ENCODE measurements at places on chromosomes 3 and 15.

- no peak for DNase-seq
Observed at GRCh38 chr3:17941152-17941551, 198.7 kb upstream of the TBC1D5 start.

- no peak for DNase-seq
Observed at GRCh38 chr15:71379893-71380292, 264.6 kb downstream of the THSD4 start.

GRCh38 chr15:95141486-95141885, 910.1 kb downstream of the MCTP2 start:
- DNase-seq, result no peak

- DNase-seq, result no peak
Observed at GRCh38 chr3:97687734-97688133, 76.8 kb upstream of the ARL6 start.

DNA sequence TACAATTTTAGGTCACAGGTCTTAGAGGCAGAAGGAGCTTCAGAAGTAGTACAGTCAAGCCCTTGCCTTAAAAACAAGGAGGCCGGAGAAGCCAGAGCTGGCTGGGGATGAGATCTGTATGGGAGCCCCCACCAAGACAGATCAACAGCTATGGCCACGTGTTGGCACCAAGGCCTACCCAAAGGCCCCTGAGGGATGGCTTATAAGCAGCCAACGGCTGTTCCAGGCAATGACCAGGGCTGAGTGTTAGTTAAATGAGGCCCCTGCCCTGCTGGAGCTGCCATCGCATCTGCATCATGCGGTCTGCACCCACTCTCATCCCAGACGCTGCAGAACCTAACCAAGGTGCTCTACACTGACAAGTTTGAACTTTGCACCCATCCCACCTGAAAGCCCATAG, 43.3 kb downstream of the CCDC12 start:
- no peak for DNase-seq

DNA sequence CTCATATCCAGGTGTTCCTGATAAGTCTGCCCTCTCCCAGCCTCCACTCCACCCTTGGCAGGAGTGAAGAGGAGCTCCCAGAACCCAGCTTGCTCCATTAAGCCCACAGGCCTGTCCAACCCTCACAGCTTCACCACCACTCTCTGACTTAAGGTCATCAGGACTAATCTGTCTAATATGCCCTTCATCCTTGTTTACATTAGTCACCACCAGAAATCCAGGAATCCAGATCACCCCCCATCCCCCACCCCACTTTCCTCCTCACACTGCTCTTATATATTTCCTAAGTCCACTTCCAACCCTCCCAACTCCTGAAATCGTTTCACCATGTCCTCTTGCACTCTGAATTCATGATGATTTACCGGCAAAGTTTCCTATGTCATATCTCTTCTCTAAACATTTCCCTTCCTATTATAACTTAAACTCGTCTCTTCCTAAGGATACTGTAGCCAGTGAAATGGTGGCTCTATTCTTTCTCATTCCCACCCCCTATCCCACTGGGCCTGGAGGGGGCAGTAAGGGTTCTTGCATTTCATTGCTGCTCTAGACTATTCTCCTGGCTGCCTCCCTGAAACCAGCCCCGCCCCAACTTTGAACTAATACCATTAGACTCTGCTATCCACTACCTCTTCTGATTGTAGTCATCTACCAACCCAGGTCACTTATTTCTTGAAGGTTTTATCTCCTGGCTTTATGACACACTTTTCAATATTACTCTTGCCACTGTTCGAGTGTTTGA, 43.4 kb downstream of the PPP2R3A start:
- DNase-seq, result no peak

DNA sequence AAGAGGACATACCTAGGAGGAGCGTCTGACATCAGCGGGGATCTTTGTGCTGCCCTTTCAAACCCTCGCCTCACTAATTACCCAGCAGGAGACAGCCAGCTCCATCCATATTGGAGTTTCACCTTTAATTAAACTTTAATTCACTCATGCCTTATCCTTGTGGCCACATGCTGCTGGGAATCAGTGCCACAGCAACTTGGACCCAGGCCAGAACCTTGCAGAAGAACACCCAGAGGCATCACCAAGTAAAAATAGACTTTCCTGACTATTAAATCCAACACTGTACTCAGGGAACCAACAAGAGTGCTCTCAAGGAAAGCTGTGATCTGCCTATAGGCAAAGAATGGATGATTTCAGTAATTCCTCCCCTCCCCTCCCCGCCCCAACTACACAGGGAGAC, 23.9 kb downstream of the EIF1B start:
- DNase-seq, result no peak

GRCh38 chr15:73946795-73947370, 20.6 kb downstream of the LOXL1 start:
- DNase-seq, result no peak

- no peak for DNase-seq
Observed at GRCh38 chr15:68765602-68766368, 54.9 kb downstream of the ANP32A start.

GRCh38 chr3:141875374-141875892, 1.0 kb upstream of the ATP1B3 start:
- peak; percentile 69 for DNase-seq

DNA sequence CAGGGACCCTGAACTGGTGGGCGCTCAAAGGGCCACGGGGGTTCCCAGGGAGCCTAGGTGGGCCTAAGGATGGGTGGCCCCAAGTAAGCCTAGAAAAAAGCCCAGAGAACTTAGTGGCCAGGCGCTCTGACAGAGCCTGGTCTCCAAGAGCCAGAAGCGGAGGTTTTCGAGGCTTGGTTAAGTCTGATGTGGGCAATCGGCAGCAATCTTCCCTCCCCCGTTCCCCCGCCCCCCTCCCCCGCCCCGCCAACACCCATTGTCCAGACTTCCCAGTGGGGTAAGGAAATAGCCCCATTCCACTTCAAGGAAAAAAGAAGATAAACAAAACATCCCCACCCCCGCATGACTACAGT, 6.7 kb downstream of the EOMES start:
- no peak for DNase-seq

DNA sequence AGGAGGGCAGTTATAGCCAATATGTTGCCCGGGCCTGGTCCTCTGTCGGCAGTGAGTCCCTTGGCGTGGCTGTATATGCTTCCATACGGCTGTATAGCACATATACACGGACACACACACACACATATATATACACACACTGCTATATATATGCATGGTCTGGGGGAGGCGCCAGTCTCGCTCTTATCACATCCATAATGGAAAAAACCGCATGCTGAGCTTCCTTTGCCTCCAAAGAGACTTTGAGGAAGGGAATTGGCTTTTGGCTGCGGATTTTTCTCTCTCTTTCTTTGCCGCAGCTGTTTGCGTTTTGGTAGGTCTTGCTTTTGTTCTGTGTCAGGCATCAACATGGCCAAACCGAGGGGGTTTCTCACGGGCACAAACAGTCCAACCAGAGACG, 11.3 kb upstream of the TMEM115 start:
- no peak for DNase-seq

- DNase-seq, result no peak
Observed at GRCh38 chr3:147422196-147422595, 13.0 kb downstream of the ZIC1 start.

DNA sequence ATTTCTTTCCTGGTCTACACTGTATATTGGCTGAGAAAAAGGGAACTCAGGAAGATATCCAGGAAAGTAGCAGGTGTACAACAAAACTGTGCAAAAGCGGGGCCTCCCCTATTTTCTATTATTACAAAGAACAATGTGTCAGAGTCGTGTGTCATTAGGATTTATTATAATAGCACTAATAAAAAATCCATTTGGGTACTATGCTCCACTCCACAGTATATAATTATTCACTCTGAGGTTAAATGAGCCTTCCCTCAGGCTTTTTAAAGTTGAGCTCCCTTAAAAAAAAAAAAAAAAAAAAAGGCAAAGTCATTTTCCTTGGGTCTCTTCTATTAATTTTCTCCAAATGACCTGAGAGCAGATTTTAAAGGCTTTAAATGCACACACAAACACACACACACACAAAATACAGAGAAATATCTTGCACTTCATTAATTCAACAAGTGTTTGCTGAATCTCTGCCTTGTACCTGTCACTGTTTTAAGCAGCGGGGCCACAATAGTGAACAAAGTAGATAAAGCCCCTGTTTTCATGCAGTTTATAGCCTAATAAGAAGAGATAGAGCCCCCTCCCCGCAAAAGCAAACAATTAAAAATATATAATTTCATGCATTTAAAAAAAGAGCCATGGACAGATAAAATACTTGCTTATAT, 1.3 kb upstream of the DPP8 start:
- no peak for DNase-seq

- DNase-seq, result no peak
Observed at GRCh38 chr15:74786551-74787165, 4.8 kb downstream of the CSK start.

- DNase-seq, result no peak
Observed at GRCh38 chr3:179732661-179733348, 80.0 kb downstream of the USP13 start.

Measured in activated T-helper 1 cell treated with anti-CD3 and anti-CD28 coated beads, Interleukin-2, amount 50 U/mL, for 16 hours (primary cell).